ENCODE measurements at places on chromosomes 16 and 17. TPM values are rescaled to one million over a fixed set of nuclear protein-coding genes. Genes with fewer than 3 reads are reported as not detected.

Gene RAB40C
- 25.6 TPM for total RNA-seq

Gene OR4D1
- total RNA-seq = 2.2 TPM

Gene NPIPB2
- 16.0 TPM for total RNA-seq

Gene ZG16
- total RNA-seq = not detected

Gene MXRA7
- 6.3 TPM for total RNA-seq

Gene CCP110
- 21.3 TPM for total RNA-seq

Gene DRC3
- 0.67 TPM for total RNA-seq

Gene USP7
- 194 TPM for total RNA-seq

Gene MEIOB
- total RNA-seq = not detected

Gene PMFBP1
- total RNA-seq = 1.1 TPM

Gene ATP1B2
- 0.22 TPM for total RNA-seq

Gene TAOK1
- total RNA-seq = 72.0 TPM

GRCh38 chr16:46649588-46650253, 28.5 kb upstream of the SHCBP1 start:
- no peaks in the 10 kb centered on the region for H3K4me1 ChIP-seq
- H3K36me3 ChIP-seq = no peaks in the 10 kb centered on the region
- H3K27ac ChIP-seq = no peak overlapping the region
- DNase-seq = no peak
- no peaks in the 10 kb centered on the region for H3K27me3 ChIP-seq

- H3K36me3 ChIP-seq = peaks cover 2% of the 10 kb centered on the region
- H3K4me1 ChIP-seq = peaks cover 25% of the 10 kb centered on the region
- H3K27me3 ChIP-seq = no peaks in the 10 kb centered on the region
- no peak overlapping the region for H3K4me3 ChIP-seq
Measured at GRCh38 chr16:87374313-87374712, 9.3 kb downstream of the FBXO31 start.

GRCh38 chr17:42133461-42134041, 10.9 kb downstream of the HSPB9 start:
- peaks cover 55% of the 10 kb centered on the region for H3K4me1 ChIP-seq
- peaks cover 30% of the 10 kb centered on the region for H3K36me3 ChIP-seq
- DNase-seq = no peak
- no peak overlapping the region for H3K4me3 ChIP-seq

DNA sequence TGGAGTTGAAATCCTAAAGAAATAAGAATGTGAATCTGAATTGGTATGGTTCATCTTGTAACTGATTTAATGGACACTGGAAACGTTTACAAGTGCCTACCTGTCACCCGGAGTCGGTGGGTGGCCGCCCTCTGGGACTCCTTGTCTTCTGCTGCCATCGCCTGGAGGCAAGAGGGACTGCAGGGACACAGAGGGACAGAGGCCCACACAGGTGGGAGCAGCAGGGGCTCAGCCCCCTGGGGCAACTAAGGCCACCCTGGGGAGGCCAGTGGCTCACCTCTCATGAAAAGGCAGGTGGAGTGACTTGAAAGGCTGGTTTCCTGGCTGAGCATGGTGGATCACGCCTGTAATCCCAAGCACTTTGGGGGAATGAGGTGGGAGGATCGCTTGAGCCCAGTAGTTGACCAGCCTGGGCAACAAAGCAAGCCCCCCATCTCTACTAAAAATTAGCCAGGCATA, 23.2 kb downstream of the TMEM92 start:
- DNase-seq = peak; percentile 74
- no peaks in the 10 kb centered on the region for H3K4me1 ChIP-seq
- no peak overlapping the region for H3K4me3 ChIP-seq
- no peak overlapping the region for H3K27ac ChIP-seq

DNA sequence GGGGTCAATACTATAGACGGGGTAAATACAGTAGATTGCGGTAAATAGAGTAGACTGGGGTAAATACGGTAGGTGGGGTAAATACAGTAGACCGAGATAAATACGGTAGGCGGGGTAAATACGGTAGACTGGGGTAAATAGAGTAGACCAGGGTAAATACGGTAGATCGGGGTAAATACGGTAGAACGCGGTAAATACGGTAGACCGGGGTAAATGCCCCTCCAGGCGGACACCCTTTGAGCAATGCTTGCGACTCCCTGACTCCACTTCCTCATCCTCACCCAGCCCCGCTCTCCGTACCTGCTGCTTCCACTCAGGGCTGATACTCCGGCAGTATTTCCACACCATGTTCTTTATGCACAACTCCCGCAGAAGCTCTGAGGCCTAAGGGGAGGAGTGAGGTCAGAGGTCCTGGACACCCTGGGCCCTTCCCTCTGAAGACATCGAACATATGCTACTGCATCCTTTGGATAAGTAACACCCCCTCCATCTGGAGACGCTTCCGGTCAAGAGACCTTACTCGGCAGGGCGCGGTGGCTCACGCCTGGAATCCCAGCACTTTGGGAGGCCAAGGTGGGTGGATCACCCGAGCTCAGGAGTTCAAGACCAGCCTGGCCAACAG, 13.3 kb upstream of the CRK start:
- DNase-seq = no peak
- H3K4me3 ChIP-seq = no peak overlapping the region
- H3K4me1 ChIP-seq = peaks cover 9% of the 10 kb centered on the region
- H3K27ac ChIP-seq = no peak overlapping the region
- H3K36me3 ChIP-seq = no peaks in the 10 kb centered on the region

- peak overlapping the region; percentile 37 for H3K27ac ChIP-seq
- no peak for DNase-seq
- H3K4me1 ChIP-seq = peaks cover 55% of the 10 kb centered on the region
- H3K4me3 ChIP-seq = no peak overlapping the region
- no peaks in the 10 kb centered on the region for H3K27me3 ChIP-seq
Measured at GRCh38 chr16:11094857-11095565, 150.6 kb downstream of the CLEC16A start.

GRCh38 chr17:30520436-30520835, 43.2 kb downstream of the GOSR1 start:
- no peaks in the 10 kb centered on the region for H3K4me1 ChIP-seq
- DNase-seq = no peak
- H3K27ac ChIP-seq = no peak overlapping the region
- H3K36me3 ChIP-seq = peaks cover 30% of the 10 kb centered on the region
- H3K27me3 ChIP-seq = no peaks in the 10 kb centered on the region
- H3K4me3 ChIP-seq = no peak overlapping the region

DNA sequence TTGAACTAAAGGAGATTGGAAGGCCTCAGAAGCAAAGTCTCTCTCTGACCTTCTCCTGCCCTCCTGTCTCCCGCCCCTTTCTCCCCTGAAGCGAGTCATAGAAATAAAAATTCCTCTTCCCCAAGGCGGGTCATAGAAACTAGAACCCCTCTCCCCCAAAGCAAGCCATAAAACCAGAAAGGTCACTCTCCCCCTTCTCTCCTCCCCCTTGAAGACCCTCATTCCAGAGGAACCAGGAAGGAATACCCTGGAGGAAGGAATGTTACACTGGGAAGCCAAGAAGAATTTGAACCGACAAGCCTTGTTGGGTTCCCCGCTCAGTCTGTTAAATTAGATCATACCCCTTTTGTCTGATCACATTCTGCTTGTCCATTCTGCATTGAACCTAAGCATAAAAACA, 2.7 kb upstream of the GJC1 start:
- peaks cover 16% of the 10 kb centered on the region for H3K4me1 ChIP-seq
- no peak overlapping the region for H3K27ac ChIP-seq
- H3K27me3 ChIP-seq = peaks cover 34% of the 10 kb centered on the region
- no peaks in the 10 kb centered on the region for H3K36me3 ChIP-seq

DNA sequence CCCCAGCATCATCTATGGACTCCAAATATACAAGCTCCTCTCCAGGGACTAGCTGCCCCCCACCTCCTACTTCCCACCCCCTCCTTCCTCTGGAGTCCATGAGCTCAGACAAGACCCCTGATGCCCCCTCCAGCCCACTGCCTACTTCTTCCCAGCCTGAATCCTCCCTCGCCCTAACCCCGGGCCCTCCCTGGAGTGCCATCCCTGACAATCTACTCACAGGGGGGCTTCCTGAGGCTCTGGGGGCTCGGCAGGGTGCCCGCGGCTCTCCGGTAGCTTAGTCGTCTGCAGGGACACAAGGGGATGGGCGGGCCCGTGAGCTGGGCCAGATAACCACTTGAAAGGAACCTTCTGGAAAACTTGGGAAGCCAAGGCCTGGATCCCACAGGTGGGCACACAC, 15.1 kb downstream of the MPP3 start:
- DNase-seq = no peak
- no peaks in the 10 kb centered on the region for H3K36me3 ChIP-seq
- no peak overlapping the region for H3K4me3 ChIP-seq
- no peaks in the 10 kb centered on the region for H3K4me1 ChIP-seq
- H3K27me3 ChIP-seq = no peaks in the 10 kb centered on the region

DNA sequence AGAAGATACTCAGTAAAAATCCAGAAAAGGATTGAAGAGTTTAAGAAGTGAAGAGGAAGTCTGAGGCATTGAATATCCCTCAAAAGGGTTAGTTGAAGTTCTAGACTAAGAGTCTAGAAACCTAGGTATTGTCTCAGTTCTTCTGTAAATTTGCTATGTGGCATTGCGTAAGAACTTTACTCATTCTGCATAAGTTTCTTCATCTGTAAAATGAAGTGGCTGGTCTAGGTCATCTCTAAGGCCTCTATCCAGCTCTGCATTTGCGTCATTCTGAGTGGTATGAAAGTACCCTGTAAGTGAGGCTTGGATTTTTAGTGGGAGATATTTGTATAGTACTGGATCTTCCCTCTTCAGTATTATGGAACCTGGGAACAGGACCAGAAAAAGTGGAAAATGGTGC, 130.2 kb downstream of the MYO1D start:
- H3K36me3 ChIP-seq = no peaks in the 10 kb centered on the region
- H3K27me3 ChIP-seq = no peaks in the 10 kb centered on the region
- H3K27ac ChIP-seq = no peak overlapping the region
- DNase-seq = no peak
- no peak overlapping the region for H3K4me3 ChIP-seq

DNA sequence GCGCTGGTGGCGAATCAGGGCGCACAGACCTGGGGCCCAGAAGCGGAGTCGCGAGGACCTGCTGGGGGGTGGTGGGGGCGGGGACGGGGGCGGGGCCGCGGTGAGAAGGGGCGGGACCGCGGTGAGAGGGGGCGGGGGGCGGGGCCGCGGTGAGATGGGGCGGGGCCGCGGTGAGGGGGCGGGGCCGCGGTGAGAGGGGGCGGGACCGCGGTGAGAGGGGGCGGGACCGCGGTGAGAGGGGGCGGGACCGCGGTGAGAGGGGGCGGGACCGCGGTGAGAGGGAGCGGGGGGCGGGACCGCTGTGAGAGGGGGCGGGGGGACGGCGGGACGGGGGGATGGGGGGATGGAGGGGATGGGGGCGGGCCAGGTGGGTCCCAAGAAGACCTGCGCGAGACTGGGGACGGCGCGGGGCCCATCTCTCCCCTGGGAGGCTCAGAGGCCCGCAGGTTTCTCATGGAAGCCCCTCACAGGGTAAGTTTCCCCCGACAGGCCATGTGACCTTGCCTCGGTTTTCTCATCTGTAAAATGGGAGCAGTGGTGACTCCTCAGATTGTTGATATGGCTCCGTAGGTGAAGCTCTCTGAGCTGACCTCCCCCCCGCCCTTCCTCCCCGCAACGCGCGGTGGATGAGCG, 28.6 kb upstream of the DBNDD1 start:
- H3K27ac ChIP-seq = no peak overlapping the region
- H3K4me1 ChIP-seq = peaks cover 14% of the 10 kb centered on the region
- H3K36me3 ChIP-seq = no peaks in the 10 kb centered on the region

GRCh38 chr17:17703140-17703919, 22.1 kb downstream of the RAI1 start:
- no peaks in the 10 kb centered on the region for H3K27me3 ChIP-seq
- H3K27ac ChIP-seq = no peak overlapping the region
- DNase-seq = no peak
- H3K4me1 ChIP-seq = no peaks in the 10 kb centered on the region
- no peaks in the 10 kb centered on the region for H3K36me3 ChIP-seq

GRCh38 chr17:57197466-57198071, 58.8 kb upstream of the MSI2 start:
- H3K27ac ChIP-seq = no peak overlapping the region
- H3K36me3 ChIP-seq = no peaks in the 10 kb centered on the region
- no peak overlapping the region for H3K4me3 ChIP-seq
- no peaks in the 10 kb centered on the region for H3K4me1 ChIP-seq
- no peak for DNase-seq
- H3K27me3 ChIP-seq = no peaks in the 10 kb centered on the region

DNA sequence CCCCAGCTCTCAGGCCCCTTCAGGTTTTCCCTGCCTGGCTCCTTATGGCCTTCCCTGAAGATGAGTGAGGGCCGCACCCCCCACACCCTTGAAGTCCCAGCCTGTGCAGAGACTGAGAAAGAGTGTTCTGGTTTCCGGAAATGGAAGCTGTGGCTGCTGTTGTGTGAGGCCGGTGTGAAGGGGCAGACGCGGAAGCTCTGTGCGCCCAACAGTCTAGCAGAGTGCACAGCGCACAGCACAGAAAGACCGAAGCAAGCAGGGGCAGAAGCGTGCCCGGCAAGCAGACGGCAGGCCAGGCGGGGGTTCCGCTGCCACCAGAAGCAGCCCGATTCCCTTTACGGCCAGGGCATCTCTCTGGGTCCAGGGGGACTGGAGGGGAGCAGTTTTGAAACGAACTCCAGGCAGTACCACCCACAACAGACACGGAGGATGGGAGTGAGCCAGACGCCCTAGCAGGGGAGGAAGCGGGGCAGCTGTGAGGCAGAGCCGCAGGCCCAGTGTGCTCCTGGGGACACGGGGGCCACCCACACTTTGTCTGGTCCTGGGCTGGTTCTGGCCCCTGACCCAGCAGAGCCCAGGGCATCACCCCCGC, 16.7 kb downstream of the TPSG1 start:
- H3K4me1 ChIP-seq = no peaks in the 10 kb centered on the region
- H3K27me3 ChIP-seq = no peaks in the 10 kb centered on the region
- H3K27ac ChIP-seq = no peak overlapping the region
- no peaks in the 10 kb centered on the region for H3K36me3 ChIP-seq
- no peak overlapping the region for H3K4me3 ChIP-seq
- DNase-seq = peak; percentile 16

DNA sequence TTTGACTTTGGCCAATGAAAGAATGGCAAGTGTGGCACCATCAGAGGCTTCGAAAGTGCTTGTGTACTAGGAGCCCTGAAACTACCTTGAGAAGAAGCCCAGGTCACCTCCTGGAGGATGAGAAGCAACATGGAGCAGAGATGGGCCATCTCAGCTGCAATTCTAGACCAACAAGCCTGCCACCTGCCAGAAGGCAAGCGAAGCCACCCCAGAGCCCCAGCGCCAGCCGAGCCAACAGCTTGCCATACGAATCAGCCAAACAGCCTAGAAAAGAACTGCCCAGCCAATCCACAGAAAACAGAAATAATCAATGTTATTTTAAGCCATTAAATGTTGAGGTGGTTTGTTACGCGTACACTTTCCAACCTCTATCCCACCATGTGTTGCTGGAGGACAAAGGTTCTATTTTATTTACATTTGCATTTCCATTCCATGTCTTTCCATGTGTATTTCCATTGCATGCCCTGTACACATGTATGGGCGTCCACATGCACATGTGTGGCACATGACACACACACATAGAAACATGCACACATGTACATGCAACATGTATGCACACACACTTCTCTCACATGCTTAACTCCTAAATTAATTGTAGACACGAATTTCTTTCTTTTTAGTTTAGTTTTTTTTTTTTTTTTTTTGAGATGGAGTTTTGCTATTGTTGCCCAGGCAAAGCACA, 144.3 kb upstream of the TNRC6C start:
- H3K27me3 ChIP-seq = no peaks in the 10 kb centered on the region
- H3K4me3 ChIP-seq = no peak overlapping the region
- no peak overlapping the region for H3K27ac ChIP-seq
- H3K36me3 ChIP-seq = no peaks in the 10 kb centered on the region
- DNase-seq = no peak

GRCh38 chr17:48181653-48182052, 74.1 kb downstream of the SNX11 start:
- no peaks in the 10 kb centered on the region for H3K27me3 ChIP-seq
- no peak for DNase-seq
- H3K36me3 ChIP-seq = peaks cover 79% of the 10 kb centered on the region
- H3K27ac ChIP-seq = no peak overlapping the region
- no peaks in the 10 kb centered on the region for H3K4me1 ChIP-seq
